ENCODE measurements at places on chromosomes 12 and 14. TPM values are rescaled to one million over a fixed set of nuclear protein-coding genes. Genes with fewer than 3 reads are reported as not detected.
A peak's percentile ranks its signal among the peaks of the same experiment; 100 is the strongest.

Gene LYZ
- 178 TPM for polyA plus RNA-seq

GRCh38 chr14:51716610-51717009, 64.9 kb downstream of the FRMD6 start:
- DNase-seq: no peak

Gene SOAT2
- polyA plus RNA-seq: 0.10 TPM

Gene USP44
- 2.3 TPM for polyA plus RNA-seq

Gene MYH7
- 0.02 TPM for polyA plus RNA-seq

DNA sequence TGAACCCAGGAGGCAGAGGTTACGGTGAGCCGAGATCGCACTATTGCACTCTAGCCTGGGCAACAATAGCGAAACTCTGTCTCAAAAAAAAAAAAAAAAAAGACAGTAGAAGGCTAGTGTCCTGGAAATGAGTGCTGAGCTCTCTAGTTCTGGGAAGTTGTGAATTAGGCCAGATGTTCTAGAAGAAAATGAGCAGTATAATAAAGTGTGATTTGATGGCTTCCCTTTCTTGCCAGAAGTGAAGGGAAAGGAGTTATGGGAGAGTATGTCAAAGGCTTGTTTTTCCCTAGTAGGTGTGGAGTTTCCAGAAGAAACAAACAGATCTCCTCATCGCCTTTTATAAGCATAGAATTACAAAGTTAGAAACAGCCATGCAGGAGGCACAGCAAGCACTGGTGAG, 20.5 kb downstream of the RNF212B start:
- peak; percentile 38 for DNase-seq

GRCh38 chr12:52362118-52362726, 5.1 kb downstream of the KRT85 start:
- DNase-seq: no peak

- DNase-seq: no peak
These were observed 18.4 kb upstream of the OR6S1 start for GRCh38 chr14:20659813-20660395.

Gene YLPM1
- 13.3 TPM for polyA plus RNA-seq

Gene ARL1
- polyA plus RNA-seq: 28.7 TPM

All from lung (tissue), 17 donors.